ENCODE measurements at places on chromosomes 3 and 15.

GRCh38 chr15:92647467-92648163 lies 8.0 kb downstream of the FAM174B start:
- DNase-seq, result no peak

DNA sequence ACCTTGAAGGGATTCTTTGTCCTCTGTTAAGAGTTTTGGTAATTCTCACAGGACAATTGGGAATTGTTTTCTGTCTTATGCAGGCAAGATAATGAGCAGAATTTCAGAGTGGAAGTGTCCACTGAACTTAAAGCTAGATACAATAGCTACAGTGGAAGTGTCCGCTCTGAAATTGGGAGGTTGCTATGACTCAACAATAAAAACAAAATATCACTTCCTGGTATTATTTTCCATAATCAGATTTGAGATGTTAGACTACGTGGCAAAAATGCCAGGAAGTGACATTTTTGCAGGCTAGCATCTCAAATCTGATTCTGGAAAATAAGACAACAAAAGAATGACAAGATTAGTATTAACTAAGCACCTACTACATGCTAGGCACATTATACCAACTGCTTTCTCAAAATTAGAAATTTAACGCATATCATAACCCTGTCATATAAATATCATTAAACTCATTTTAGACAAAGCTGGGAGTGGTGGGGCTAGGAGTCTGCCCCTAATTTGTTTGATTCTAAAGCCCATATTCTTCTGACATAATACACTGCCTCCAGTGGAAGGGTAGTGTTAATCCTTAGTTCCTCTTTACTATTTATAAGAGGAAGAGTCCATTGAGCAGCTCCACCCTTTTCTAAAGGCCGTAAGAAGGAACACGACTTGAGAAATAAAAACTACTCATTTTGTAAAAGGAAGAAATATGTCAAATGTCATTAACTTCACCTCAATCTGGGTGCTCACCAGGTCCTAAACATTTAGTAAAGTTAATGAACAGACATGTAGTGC lies 266.9 kb upstream of the STT3B start:
- no peak for DNase-seq

DNA sequence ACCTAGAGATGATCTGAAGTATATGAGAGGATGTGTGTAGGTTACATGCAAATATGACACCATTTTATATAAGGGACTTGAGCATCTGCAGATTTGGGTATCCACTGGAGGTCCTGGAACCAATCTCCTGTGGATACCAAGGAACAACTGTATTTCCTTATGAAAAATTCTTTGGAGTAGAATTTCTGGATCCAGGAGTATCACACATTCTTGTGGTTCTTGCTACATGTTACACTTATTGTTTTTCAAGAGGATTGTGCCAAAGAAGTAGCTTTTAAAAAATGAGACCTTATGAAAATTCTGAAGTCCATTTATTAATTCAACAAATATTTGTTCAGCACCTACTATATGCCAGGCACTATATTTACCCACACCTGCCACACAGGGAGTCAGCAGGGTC lies 15.7 kb upstream of the TBC1D23 start:
- DNase-seq, result no peak

DNA sequence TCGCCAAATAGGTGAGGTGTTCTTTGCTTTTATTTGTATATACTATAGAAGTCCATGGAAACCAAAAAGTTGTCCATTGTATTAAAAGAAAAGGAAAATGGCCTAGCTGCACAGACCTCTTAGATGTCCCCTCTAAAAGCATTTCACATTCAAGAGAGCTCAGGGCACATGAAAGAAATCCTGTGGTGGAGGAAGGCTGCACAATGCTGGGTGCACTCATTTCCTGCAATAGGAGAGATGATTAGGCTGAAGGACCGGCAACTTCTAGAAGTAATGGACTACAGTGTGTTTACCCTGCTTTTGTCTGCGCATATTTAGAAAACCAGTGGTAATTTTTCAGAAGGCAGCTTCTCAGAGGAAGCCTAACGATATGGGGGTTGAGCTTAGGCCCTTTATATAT lies 25.4 kb downstream of the PPM1L start:
- no peak for DNase-seq

- DNase-seq, result no peak
Observed at GRCh38 chr3:2853651-2854050, 256.5 kb downstream of the IL5RA start.

GRCh38 chr3:114929971-114930732 lies 216.9 kb downstream of the ZBTB20 start:
- DNase-seq, result no peak

- no peak for DNase-seq
Observed at GRCh38 chr3:20853890-20854289, 667.9 kb upstream of the SGO1 start.

DNA sequence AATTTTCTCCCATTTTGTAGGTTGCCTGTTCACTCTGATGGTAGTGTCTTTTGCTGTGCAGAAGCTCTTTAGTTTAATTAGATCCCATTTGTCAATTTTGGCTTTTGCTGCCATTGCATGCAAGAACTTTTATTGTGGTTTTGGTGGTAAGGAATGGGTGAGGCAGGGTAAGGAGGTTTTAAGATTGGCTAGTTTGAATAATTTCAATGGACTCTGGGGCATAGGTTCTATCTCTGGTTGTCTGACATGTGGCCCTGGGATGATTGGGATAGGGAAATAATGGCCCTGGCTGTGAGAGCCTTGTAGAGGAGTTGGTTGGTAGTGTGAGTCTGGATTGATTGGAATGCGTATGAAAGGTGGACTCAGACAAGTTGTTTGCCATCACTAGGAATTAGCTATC lies 38.0 kb downstream of the SEC22A start:
- DNase-seq, result no peak

DNA sequence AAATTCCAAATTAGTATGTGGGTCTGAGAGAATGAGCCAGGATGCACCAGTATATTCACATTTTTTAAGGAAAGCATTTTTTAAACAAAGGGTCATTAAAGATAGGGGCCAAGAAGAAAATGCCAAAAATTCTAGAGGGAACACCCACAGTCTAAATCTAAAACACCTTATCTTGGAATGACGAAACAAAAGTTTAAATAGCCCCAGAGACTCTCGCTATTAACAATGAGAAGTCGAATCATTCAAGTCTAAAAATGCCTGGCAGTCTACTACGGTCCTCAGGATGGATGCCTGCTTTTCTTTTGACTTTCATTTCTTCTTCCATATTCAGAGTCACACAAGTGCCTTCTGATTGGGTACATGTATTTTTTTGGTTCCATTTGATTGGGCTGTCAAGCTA lies 66.3 kb downstream of the SSUH2 start:
- no peak for DNase-seq

DNA sequence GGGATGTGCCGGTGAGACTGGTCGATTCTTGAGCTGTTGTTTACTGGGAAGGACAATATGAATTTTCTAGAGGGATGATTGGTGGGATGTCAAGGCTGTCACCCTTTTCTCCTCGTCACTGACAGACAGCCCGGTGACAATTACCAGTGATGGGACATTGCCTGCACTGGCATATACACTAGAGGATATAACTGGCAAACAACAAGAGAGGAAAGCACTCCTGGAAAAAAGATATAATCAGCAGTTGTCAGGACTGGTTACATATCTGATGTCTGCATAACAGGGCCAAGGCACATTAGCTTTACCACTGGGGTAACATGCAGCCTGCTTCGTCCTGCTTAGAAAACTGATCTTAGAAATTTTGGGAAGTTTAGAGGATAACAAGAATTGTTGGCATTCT lies 131.1 kb downstream of the ROBO2 start:
- DNase-seq, result no peak

DNA sequence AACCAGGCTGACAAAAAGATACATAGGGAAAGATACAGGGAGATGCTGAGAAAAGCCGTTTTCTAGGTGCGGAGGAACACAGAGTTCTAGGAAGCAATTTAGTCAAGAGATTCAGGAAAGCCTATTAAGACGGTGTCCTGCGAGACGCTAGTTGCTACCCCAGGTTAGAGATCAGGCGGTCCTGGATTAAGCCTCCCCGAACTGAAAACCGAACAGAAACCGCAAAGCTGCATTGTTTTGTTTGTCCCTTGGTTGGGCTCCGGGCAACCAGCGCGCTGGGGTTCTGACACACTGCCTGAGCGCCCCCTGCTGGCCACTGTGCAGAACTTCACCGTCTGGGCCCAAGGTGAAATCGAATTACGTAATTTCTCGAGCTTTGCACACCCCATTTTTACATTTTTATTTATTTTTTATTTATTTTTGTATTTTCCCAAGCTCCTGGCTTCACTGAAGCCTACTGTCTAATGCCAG lies 37.3 kb upstream of the NDUFB4 start:
- DNase-seq, result peak; percentile 98

DNA sequence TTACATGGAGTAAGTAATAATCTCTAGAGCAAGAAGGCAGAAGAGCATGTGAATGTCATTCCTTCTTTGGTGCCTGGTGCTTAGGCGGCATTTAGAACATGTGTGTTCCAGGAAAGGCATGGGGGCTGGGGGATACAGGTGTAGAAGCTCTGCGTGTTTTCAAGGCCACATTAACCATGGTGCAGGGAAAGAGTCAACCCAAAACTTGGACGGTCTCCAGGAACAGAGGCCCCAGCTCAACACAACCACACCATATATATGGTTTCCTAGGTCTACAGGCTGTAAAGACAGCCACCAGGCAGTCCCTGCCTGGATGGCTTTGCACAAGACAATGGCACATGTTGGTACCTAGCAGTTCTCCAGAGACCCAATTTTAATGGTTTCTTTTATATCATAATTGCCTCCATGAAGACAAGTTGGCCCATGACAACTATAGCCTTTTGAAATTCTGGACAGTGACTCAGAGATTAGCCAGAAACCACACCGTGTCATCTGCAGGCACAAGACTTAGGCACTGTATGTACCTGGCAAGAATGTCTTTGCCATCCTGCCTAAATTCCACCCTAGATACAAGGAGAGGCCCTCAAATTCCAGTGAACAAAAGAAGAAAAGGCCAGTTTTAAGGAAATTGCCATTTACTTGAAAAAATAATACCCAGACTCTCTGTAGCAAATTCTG lies 25.0 kb upstream of the DGKG start:
- no peak for DNase-seq

- DNase-seq, result no peak
Observed at GRCh38 chr15:73108676-73109075, 56.4 kb downstream of the NEO1 start.

DNA sequence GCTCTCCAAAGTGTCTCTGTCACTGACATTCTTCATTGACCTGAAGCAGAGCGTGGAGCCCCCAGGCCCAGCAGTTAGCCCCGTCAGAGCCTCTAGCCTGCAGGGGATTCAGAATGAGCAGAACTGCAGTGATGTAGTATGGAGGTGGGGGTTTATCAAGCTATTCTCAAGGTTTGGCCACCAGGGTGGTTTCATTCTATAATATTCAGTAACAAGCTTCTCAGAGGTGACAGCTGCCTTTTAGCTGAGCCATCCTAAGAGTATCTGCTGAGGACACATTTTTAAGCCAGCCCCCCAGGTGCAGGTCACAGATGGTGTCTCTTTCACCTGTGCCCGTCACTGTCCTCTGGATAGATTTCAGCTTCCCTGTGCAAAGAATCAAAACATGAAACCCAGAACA lies 31.9 kb downstream of the CMTM7 start:
- DNase-seq, result no peak

DNA sequence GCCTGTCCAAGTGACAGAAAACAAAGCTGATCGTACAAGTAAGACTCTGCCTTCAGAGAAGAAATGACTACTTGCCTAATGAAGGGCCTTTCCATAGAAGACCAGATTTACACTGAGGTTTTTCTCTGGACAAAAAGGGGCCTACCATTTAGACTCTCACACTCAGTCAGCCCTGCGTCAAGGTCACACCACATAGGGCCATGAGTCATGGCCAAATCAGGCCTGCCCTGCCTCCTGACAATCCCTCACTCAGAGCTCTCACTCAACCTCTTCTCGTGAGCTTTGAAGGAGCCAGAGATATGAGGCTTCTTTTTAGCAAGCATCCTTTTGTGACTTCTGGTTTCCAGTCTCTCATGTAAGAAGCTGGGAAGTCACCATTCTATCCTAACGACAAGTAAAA lies 68.1 kb upstream of the NMNAT3 start:
- no peak for DNase-seq

DNA sequence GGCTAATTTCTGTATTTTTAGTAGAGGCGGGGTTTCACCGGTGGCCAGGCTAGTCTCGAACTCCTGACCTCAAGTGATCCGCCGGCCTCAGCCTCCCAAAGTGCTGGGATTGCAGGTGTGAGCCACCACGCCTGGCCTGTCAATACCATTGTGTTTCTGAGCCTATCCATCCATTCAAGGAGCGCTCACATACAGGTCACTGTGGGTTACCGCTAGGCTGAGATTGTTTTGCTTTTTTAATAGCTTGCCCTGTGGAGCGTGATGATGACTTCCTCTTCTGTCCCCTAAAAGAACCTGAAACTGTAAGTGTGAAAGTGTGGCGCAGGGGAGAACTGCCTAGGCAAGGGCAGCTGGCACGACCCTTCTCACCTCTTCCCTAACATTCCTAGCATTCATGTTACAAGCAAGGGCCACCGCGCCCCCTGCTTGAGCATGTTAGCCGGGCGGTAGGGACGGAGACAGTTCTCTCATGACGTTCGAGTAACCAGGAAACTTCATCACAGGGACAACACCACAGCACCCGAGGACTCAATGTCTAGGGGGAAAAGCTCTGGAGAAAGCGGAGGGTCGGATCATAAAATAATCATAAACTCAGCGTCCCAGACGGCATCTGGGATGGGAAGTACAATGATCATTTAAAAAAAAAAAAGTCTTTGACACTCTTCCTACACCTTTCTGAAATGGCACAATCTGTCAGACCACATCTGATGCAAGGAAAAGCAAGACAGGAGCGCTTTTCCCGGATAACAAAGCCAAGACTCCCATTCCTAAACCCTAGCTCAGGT lies 790 bp downstream of the LAMP3 start:
- DNase-seq, result peak; percentile 5

- no peak for DNase-seq
Observed at GRCh38 chr3:98021830-98022560, 13.1 kb downstream of the GABRR3 start.

DNA sequence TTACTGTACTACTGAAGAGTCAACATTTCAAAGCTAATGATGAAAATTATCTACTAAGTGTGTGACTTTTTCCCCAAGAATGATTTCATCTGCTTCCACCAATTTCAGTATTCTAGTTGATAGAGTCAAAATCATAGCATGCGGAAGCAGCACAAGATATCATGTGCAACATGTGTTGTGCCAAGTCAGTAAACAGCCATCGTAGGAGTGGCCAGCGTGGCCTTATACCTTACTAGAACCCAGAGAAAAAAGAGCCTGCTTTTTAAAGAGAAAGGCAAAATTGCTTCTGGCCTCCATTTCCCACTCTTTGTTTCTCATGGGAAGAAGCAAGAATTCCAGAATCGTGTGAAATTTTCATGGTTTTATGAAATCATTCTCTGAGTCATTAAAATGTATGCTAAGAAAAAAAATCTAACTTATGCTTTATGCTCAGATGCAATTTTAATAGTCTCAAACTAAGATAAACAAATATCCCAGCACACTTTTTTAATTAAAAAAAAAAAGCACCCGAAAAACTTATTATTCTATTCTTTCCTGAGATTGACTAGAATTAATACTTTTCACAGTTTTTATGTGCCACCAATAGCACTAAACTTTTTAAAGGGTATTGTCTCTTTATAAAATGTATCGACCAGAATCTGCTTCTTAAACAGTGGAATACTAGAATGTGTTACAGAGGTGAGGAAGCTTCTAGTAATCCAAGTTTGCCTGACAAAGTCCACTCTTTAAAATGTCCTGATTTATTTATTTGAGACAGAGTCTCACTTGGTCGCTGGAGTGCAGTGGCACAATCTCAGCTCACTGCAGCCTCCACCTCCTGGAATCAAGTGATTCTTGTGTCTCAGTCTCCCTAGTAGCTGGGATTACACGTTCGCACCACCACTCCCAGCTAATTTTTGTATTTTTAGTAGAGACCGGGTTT lies 87.3 kb downstream of the MBNL1 start:
- no peak for DNase-seq

GRCh38 chr3:39724233-39724846 lies 85.1 kb upstream of the MYRIP start:
- no peak for DNase-seq

Measured in HT-29 (cell line).